Caco-2 (cell line): ENCODE measurements at places on chromosomes 3 and 15. TPM values are rescaled to one million over a fixed set of nuclear protein-coding genes. Genes with fewer than 3 reads are reported as not detected.

The FAM3D gene
- not detected in 2 replicates for total RNA-seq

DNA sequence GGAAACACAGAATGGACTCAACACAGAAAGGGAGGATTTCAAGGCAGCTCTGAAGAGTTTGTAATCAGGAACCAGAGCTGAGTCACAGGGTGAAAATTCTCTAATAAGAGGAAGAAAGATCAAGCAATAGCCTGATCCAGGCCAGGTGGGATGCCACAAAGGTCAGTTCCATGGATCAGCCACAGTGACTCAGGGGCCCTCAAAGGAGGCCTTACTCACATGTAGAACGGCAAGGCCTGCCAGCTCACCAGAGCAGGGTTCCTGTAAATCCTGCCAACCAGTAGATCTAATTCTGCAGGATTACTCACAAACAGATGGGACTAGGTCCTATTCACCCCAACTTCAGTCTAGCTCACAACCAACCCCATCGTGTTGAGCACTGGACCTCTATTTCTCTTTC is 78.3 kb upstream of the PPP2R3A start:
- H3K4me1 ChIP-seq = no peaks in the 10 kb centered on the region
- H3K4me3 ChIP-seq = no peak overlapping the region
- no peaks in the 10 kb centered on the region for H3K36me3 ChIP-seq
- DNase-seq = no peak

The CTXN2 gene
- not detected in 2 replicates for total RNA-seq

DNA sequence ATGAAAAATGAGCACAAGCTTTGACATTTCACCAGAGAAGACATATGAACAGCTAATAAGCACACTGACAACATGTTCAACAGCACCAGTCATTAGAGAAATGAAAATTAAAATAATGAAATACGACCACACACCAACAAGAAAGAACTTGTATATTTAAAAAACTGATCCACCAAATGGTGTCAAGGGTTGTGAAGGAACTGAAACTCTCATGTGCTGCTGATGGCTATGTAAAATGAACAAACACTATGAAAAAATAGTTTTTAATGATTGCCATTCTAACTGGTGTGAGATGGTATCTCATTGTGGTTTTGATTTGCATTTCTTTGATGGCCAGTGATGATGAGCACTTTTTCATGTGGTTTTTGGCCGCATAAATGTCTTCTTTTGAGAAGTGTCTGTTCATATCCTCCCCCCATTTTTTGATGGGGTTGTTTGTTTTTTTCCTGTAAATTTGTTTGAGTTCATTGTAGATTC is 193.8 kb downstream of the SCAPER start:
- H3K36me3 ChIP-seq = no peaks in the 10 kb centered on the region
- DNase-seq = no peak
- H3K27ac ChIP-seq = no peak overlapping the region
- no peaks in the 10 kb centered on the region for H3K27me3 ChIP-seq

The FGF12 gene
- total RNA-seq = 0.41 TPM in 1 of 2 replicates, not detected in the other

The SAXO2 gene
- 0.61 TPM in 1 of 2 replicates, not detected in the other for total RNA-seq

DNA sequence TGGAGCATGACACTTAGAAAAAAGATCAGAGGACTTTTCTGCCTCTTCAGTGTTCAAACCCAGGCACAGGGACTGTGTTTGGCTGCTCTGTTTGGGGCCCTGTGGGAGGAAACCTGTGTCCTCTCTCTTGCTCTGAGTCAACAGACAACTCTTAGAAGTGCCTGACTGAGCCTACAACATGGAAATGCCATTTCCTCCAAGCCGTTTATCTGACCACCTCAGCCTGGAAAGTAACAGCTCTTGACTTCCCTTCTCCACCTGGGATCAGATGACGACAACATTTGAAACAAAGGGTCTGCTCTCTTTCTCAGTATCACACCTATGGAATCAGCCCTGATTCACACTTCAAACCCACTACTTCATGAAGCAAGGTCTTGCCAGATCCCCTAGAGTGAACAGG is 91.3 kb upstream of the CTDSPL start:
- peaks cover 30% of the 10 kb centered on the region for H3K4me1 ChIP-seq
- H3K36me3 ChIP-seq = no peaks in the 10 kb centered on the region
- DNase-seq = no peak
- no peak overlapping the region for H3K4me3 ChIP-seq
- no peaks in the 10 kb centered on the region for H3K27me3 ChIP-seq
- no peak overlapping the region for H3K27ac ChIP-seq

DNA sequence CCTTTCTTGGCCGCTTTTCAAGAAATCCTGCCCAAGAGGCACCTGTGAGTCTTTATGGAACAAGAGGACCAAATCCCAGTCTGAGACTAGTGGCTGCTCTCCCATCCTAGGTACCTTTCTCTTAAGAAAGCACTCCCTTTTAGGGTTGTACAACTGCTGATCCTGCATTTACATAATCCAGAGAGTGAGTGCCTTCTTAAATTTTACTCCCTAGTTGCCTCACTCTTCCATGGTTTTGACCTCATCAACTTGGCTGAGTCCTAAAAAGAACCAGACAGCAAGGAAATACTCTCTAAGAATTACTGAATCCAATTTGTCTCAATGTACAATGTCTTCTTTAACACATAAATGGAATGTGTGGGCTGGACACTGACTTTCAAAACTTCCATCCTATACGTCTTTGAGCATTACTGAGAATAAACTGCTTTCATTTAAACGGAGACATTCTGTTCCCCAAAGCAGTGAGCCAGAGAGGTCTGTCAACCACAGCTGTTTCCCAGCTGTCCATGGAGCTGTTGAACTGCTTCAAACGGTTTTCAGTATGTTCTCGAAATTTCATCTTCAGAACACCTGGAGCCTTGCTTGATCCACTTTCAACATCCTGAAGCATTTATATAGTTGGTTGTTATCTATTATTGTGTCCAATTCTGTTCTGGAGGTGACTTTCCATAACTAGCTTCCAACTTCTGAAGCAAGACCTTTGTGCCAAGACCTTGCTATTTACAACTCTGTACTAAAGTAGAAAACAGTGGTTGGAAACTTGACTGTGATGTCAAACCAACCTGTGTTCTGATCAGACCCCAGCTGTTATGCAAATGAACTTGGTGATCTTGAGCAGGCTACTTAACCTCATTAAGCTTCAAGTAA is 179.1 kb downstream of the SLC9A9 start:
- no peak overlapping the region for H3K27ac ChIP-seq
- no peaks in the 10 kb centered on the region for H3K4me1 ChIP-seq
- DNase-seq = no peak
- no peaks in the 10 kb centered on the region for H3K36me3 ChIP-seq

DNA sequence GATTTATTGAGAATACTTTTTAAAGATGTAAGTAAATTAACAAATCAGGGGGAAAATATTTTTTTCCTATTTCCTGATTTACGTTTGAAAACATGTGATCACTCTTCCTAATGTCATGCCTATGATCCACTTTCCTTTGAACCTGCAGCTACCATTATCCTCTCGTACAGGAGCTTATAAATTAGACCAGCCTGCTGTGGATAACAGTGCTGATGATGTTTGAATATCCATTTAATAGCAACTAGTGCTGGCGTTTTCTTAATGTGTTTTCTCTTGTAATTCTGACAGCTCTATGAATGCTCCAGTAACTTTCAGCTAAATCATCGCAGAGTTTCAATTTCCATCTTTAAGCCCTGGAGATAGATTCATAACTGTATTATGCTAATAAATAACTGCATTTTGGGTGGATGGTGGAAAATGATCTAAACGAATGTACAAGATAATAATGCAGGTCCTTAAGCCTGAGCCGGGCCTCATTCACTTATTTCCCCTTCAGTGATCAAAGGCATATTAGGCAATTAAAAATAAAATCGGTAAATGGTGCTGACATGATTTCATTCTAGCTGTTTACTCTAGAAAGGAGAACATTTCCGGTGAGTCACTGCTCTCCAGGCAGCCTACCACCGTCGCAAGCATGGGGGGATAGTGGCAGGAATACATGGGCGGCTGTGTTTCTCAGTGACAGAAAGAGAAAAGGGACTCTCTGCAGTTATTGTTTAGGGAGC is 58.5 kb upstream of the SLC24A5 start:
- H3K27me3 ChIP-seq = no peaks in the 10 kb centered on the region
- H3K36me3 ChIP-seq = no peaks in the 10 kb centered on the region
- H3K4me1 ChIP-seq = no peaks in the 10 kb centered on the region
- H3K27ac ChIP-seq = no peak overlapping the region
- no peak overlapping the region for H3K4me3 ChIP-seq

DNA sequence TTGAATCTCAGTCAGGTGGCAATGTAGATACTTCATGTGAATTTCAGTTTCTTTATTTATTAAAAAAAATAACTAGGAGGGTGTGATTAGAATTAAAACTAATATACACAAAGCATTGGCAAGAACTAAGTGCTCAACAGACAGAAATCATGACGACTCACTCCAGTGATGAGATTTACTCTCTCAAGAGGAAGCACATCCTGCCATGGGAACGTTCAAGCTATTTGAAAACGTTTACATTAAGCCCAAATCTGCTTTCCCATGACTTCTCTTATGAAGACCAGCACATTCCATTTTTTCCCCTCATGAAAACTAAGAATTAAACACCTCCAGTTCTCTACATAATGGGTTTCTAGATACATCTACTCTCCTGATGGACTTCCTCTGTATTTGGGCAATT is 8.5 kb downstream of the WDR53 start:
- no peak for DNase-seq
- no peaks in the 10 kb centered on the region for H3K27me3 ChIP-seq
- no peak overlapping the region for H3K27ac ChIP-seq

- H3K4me3 ChIP-seq = no peak overlapping the region
- DNase-seq = no peak
- no peaks in the 10 kb centered on the region; the same call in 1 of the 2 replicates for H3K27me3 ChIP-seq
- H3K4me1 ChIP-seq = no peaks in the 10 kb centered on the region
- no peak overlapping the region for H3K27ac ChIP-seq
Observed at GRCh38 chr15:43276563-43277200, 10.0 kb upstream of the TGM5 start.

The ZNF502 gene
- 2.0 TPM in 2 replicates for total RNA-seq

DNA sequence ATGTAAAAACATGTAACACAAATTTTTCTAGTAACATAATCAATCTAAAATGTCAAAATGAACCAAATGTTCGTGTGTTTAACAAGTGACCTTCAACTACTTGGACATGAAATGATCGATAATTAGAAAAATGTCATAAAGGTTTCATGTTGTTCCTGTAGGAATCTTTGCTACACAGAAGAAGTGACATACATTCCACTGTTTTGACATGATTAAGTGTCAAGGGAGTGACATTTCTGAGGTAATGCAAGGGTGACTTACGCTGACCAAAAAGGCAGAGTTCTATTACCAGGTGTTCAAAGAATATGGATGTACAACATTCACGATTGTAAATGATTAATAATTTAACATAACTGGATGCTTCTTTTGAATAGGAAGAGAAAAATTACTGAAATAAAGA is 131.1 kb upstream of the ROBO1 start:
- no peak for DNase-seq
- H3K4me1 ChIP-seq = no peaks in the 10 kb centered on the region
- H3K36me3 ChIP-seq = no peaks in the 10 kb centered on the region
- H3K4me3 ChIP-seq = no peak overlapping the region
- no peak overlapping the region for H3K27ac ChIP-seq

The PCCB gene
- 39.7 and 45.5 TPM in 2 replicates for total RNA-seq

DNA sequence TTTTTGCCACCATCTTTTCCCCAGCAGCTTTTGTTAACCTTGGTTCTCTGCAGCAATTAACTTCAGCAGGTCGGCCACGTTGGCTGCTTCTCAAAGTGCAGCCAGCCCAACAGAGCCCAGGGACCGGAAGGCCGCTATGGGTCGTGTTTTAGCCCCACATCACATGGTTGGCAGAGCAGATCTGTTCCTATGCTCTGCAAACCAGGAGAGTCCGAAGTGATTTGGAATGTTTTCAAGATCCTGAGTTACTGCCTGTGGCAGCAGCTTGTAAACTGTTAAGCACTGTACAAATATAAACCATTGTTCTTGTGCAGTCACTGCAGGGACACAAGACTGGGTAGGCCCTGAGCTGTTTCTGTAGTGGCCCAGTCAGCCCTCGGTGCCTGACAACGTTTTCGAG is 69.6 kb upstream of the MYZAP start:
- H3K4me3 ChIP-seq = no peak overlapping the region
- H3K27me3 ChIP-seq = no peaks in the 10 kb centered on the region
- DNase-seq = no peak
- H3K36me3 ChIP-seq = no peaks in the 10 kb centered on the region
- H3K27ac ChIP-seq = no peak overlapping the region

The TMEM212 gene
- not detected in 2 replicates for total RNA-seq

GRCh38 chr15:59668556-59668955 is 11.2 kb upstream of the GTF2A2 start:
- H3K36me3 ChIP-seq = peaks cover 1% of the 10 kb centered on the region; the same call in 1 of the 2 replicates
- no peaks in the 10 kb centered on the region for H3K27me3 ChIP-seq
- H3K4me3 ChIP-seq = no peak overlapping the region
- no peak overlapping the region for H3K27ac ChIP-seq
- no peaks in the 10 kb centered on the region for H3K4me1 ChIP-seq
- DNase-seq = no peak

DNA sequence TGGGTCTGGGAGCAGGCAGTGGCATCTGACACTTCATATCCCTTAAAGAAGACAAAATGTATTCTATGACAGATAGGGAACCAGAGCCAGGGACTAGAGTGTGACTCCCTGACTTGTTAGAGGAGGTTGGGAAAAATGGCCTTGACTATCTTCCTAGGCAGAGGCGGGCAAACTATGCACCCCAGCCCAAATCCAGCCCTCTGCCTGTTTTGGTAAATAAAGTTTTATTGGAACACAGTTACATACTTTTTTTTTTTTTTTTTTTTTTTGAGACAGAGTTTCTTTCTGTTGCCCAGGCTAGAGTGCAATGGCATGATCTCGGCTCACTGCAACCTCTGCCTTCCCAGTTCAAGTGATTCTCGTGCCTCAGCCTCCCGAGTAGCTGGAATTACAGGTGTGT is 47.3 kb downstream of the QTRT2 start:
- no peak overlapping the region for H3K4me3 ChIP-seq
- H3K27me3 ChIP-seq = no peaks in the 10 kb centered on the region; the same call in 1 of the 2 replicates
- DNase-seq = no peak
- H3K27ac ChIP-seq = no peak overlapping the region
- H3K4me1 ChIP-seq = no peaks in the 10 kb centered on the region; the same call in 1 of the 2 replicates
- no peaks in the 10 kb centered on the region for H3K36me3 ChIP-seq

The PTH1R gene
- total RNA-seq = 5.1 and 6.8 TPM in 2 replicates

GRCh38 chr15:57220205-57220604 is 156.1 kb upstream of the CGNL1 start:
- no peak overlapping the region for H3K27ac ChIP-seq
- H3K4me3 ChIP-seq = no peak overlapping the region
- no peaks in the 10 kb centered on the region for H3K36me3 ChIP-seq
- no peak for DNase-seq
- H3K4me1 ChIP-seq = no peaks in the 10 kb centered on the region; the same call in none of the 2 replicates
- no peaks in the 10 kb centered on the region for H3K27me3 ChIP-seq

The ACKR2 gene
- 3.5 and 4.1 TPM in 2 replicates for total RNA-seq

The CAND2 gene
- not detected in 2 replicates for total RNA-seq

GRCh38 chr15:37134699-37135131 is 34.4 kb upstream of the MEIS2 start:
- H3K4me3 ChIP-seq = no peak overlapping the region
- no peak for DNase-seq
- no peaks in the 10 kb centered on the region for H3K36me3 ChIP-seq
- H3K27ac ChIP-seq = no peak overlapping the region
- H3K27me3 ChIP-seq = no peaks in the 10 kb centered on the region
- peaks cover 12% of the 10 kb centered on the region; the same call in 1 of the 2 replicates for H3K4me1 ChIP-seq
